ENCODE measurements at places on chromosomes 5 and 9. TPM values are rescaled to one million over a fixed set of nuclear protein-coding genes. Genes with fewer than 3 reads are reported as not detected.

Gene DMRTA1
- under 0.01 TPM for total RNA-seq

Gene HAVCR1
- total RNA-seq, result not detected

Gene ECM2
- not detected for total RNA-seq

Gene ZNF483
- total RNA-seq, result 1.6 TPM

Gene STKLD1
- 0.26 TPM for total RNA-seq

Gene PCDHA1
- not detected for total RNA-seq

Gene KIF24
- total RNA-seq, result 1.6 TPM

Gene SLC6A18
- total RNA-seq, result not detected

Gene WNT8A
- total RNA-seq, result not detected

Gene C5orf58
- total RNA-seq, result not detected

Gene PDE8B
- total RNA-seq, result under 0.01 TPM

Gene FOXI1
- total RNA-seq, result not detected

Gene FABP6
- not detected for total RNA-seq

Gene TEX48
- total RNA-seq, result not detected

Gene GBGT1
- 21.3 TPM for total RNA-seq

Gene MIER3
- total RNA-seq, result 10.8 TPM

Gene PHYHD1
- 0.26 TPM for total RNA-seq

Gene NEUROG1
- not detected for total RNA-seq

Gene LURAP1L
- 2.5 TPM for total RNA-seq

Gene CDK9
- total RNA-seq, result 75.0 TPM

Gene KIF20A
- total RNA-seq, result 22.4 TPM

Gene DAB2
- 222 TPM for total RNA-seq
